ENCODE measurements at places on chromosomes 2 and 18.

- no peak for DNase-seq
These were observed 24.6 kb downstream of the DYTN start for GRCh38 chr2:206693399-206694137.

GRCh38 chr2:212815453-212815852 lies 276.9 kb upstream of the ERBB4 start:
- DNase-seq, result no peak

GRCh38 chr2:833180-833579 lies 117.5 kb upstream of the SNTG2 start:
- no peak for DNase-seq

GRCh38 chr2:234730066-234730640 lies 221.7 kb upstream of the SH3BP4 start:
- DNase-seq, result no peak

GRCh38 chr2:7845332-7845731 lies 836.5 kb upstream of the ID2 start:
- no peak for DNase-seq

GRCh38 chr2:44692821-44693220 lies 248.7 kb upstream of the SIX3 start:
- no peak for DNase-seq

DNA sequence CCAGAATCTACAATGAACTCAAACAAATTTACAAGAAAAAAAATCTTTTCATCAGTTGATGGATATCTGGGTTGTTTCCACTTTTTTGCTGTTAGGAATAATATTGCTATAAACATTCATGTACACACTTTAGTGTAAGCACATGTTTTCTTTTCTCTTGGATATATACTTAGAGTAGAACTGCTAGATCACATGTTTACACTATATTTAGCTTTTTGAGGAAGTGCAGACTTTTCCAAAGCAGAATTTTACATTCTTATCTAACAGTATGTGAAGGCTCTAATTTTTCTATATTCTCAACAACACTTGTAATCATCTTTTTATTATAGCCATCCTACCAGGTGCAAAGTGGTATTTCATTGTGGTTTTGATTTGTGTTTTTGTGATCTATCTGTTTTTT lies 103.6 kb upstream of the RMP24 start:
- no peak for DNase-seq

DNA sequence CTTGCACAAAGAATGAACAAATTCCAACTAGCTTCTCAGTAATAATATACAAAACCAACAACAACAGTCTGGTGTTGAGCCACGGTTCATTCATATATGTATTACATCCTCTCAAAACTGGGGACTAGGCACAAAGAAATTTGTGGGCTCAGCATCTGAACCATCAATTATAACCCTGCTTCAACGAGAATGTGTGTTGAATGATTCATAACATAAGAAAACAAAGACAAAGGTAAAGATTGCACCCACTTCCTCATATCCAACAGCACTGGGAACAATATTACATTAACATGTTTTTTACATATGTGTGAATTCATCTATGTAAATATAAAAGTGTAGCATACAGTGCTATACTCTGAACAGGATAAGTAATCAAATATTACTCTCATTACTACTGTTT lies 144.8 kb downstream of the CDH2 start:
- no peak for DNase-seq

GRCh38 chr2:142398212-142398611 lies 267.4 kb upstream of the LRP1B start:
- no peak for DNase-seq

GRCh38 chr18:65436430-65436829 lies 314.4 kb upstream of the CDH7 start:
- DNase-seq, result no peak

- no peak for DNase-seq
These were observed 42.5 kb downstream of the LRRC30 start for GRCh38 chr18:7273301-7273921.

GRCh38 chr2:22276696-22277095 lies 1108.3 kb upstream of the KLHL29 start:
- DNase-seq, result no peak

DNA sequence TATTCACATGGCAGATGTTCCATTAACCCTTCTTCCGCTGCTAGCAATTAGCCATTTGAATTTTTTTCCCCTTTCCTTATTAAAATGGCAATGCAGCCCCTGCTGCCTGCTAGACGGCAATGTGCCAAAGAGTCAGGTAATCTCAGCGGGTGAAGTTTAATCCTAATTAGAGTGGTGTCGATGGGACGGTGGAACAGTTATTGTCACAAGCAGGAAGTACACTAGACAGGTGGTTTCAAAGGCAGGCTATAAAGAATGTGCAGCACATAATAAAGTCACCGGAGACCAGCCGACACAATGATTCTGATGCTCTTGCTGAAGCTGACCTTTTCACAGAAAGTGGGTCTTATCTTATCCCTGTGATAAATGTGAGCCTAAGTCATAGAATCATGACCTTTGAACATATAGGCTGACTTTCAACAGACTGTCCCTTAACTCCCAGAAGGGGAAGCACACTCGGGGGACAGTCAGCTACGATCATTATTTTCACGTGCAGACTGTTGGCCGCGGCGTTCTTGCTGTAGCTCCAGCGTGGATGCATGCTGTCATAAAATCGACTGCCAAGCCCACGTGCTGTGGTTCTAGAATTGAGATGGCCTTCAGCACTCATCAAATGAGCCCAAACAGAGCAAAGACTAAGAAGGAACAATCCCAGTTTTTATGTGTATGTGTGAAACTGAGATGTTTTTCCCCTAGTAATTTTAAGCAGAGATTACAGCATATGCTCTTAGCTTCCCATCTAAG lies 926.2 kb upstream of the SOX11 start:
- DNase-seq, result no peak

- DNase-seq, result no peak
These were observed 175.1 kb downstream of the FAM210A start for GRCh38 chr18:13551305-13551603.

DNA sequence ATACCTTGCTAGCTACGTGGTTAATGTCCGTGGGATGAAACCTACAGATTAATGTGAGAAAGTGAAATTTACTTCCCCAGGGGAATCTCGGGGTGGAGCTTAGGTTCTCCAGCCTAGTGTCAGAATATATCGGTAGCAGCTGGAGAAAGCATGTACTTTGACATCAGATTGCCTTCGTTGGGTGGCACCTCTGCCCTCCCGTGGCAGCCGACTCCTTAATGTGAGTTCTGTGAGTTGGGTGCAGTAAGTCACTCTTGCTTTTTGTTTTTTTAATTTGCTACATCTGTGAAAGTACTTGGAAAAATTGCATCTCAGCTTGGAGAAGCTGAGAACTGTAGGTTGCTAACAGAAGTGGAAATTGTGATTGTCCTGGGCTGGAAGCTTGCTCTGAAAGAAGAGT lies 3.6 kb downstream of the KLF11 start:
- no peak for DNase-seq

DNA sequence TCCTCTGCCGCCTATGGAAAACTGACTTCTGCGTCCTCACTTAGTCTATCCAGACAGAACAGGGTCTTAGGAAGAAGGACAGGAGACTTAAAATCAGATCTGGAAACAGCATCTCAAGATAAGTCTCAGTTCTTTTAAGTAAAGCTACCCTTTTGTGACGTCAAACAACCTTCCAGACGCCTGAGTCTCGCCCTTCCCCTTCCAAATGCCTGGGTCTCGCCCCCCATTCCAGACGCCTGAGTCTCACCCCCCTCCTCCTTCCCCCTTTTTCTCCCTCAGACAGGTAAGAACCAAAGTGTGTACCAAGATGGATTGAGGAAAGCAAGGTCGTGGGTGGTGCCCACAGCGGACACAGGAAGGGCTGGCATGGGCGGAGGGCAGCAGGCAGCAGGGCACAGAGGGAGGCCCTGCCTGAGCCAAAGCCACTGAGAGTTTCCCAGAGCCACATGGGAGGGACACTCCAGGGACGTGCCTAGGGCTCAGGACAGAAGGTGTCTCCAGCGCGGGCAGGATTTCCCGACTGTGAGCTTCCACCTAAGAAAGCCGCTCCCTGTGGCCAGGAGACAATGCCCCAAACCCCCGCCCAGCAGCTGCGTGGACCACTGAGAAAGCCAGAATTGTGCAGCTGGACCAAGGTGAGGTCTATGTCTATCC lies 51.3 kb downstream of the ANKMY1 start:
- DNase-seq, result no peak

GRCh38 chr2:13533524-13533922 lies 816.8 kb downstream of the TRIB2 start:
- DNase-seq, result no peak

GRCh38 chr2:239811111-239811781 lies 213.9 kb downstream of the NDUFA10 start:
- no peak for DNase-seq

GRCh38 chr18:12946549-12947284 lies 1.1 kb upstream of the SEH1L start:
- DNase-seq, result no peak

- no peak for DNase-seq
These were observed 41.1 kb downstream of the FAM124B start for GRCh38 chr2:224360801-224361251.

GRCh38 chr18:36539674-36540231 lies 242.2 kb downstream of the FHOD3 start:
- no peak for DNase-seq

DNA sequence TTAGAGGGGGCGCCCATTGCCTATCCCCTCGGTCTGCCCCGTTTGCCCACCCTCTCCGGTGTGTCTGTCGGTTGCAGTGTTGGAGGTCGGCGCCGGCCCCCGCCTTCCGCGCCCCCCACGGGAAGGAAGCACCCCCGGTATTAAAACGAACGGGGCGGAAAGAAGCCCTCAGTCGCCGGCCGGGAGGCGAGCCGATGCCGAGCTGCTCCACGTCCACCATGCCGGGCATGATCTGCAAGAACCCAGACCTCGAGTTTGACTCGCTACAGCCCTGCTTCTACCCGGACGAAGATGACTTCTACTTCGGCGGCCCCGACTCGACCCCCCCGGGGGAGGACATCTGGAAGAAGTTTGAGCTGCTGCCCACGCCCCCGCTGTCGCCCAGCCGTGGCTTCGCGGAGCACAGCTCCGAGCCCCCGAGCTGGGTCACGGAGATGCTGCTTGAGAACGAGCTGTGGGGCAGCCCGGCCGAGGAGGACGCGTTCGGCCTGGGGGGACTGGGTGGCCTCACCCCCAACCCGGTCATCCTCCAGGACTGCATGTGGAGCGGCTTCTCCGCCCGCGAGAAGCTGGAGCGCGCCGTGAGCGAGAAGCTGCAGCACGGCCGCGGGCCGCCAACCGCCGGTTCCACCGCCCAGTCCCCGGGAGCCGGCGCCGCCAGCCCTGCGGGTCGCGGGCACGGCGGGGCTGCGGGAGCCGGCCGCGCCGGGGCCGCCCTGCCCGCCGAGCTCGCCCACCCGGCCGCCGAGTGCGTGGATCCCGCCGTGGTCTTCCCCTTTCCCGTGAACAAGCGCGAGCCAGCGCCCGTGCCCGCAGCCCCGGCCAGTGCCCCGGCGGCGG lies 1.7 kb downstream of the MYCN start:
- no peak for DNase-seq

- DNase-seq, result no peak
These were observed 176.2 kb downstream of the RNF144A start for GRCh38 chr2:7093376-7093775.

DNA sequence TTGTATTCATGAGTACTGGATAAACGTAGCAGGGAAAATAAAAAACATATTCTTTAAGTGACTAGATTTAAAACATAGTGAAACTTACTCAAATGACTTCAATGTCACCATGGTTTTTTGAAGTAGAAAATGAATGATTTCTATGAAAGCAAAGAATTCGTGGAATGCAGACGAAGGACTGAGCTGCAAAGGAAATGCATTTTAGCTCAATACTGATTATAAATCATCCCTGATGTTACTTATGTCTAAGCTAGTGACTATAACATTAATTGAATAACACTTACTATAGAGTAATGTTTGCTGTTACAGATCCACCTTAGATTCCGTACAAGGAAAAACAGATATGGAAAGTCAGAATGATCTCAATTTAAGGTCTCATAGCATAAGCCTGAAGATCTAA lies 1257.7 kb upstream of the CDH2 start:
- no peak for DNase-seq

GRCh38 chr2:120796094-120796493 lies 60.4 kb downstream of the GLI2 start:
- DNase-seq, result no peak

GRCh38 chr2:232488097-232488711 lies 570 bp upstream of the ECEL1 start:
- no peak for DNase-seq

GRCh38 chr2:165500816-165501215 lies 31.3 kb downstream of the CSRNP3 start:
- DNase-seq, result no peak

DNA sequence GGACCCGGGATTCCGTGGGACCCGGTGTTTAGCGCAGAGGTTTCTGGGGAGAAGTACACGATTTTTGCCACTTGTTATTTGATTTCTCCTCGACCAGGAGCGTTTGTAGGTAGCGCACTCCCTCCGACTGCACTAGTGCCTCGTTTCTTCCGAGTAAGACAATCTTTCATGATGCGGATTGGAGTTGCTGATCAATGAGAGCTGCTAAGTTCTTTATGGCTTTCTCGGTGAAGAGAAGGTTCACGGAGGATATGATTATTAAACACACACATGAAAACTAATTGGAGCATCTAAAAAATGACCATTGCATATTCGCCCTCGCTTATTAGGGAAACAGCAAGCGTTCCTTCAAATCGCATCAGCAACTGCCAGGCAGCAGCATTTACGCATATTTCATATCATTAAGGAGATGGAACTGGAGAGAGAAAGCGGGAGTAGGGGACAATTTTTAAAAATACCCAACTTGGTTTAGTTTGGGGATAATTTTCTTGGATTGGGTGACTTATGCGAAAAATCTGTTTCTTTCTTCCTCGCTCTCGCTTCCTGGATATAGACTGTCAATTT lies 616 bp downstream of the EML6 start:
- DNase-seq, result no peak

DNA sequence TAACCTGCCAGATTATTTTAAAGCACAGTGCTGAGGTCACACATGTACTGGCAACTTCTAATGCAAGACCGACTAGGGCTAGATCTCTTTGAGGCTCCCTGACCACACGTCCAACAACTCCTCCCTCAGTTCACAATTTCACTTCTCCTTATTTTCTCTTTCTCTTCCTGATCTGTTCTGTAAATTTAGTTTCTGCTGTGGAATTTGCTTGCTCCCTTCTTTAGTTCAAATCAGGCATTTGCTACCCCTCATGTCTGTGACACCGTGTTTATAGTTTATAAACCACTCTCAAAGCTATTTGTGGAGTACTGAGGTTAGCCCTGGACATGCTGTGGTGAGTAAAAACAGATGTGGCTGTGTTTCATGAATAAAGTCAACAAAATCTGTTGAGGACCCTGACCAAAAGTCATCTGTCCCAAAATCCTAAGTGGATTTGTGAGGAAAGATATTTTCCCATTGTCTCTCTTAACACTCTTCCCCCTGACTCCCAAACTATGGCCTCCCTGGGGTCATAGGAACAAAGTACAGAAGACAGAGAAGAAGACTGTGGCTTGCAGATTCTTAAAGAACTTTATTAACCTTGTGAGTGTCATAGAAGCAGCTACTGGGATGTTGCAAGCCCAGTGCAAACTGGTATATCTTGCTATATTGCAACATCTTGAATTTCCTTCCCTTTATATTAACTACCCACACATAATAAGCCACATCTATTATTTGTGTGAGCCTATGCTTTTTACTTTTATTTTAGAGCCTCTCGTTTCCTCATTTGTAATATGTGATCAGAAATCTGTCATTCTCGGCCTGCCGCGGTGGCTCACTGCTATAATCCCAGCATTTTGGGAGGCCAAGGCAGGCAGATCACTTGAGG lies 3.5 kb upstream of the NAGK start:
- no peak for DNase-seq
